ENCODE measurements at places on chromosomes 7 and 10.

GRCh38 chr7:82430500-82431465, 12.8 kb downstream of the CACNA2D1 start:
- no peak overlapping the region for H3K27ac ChIP-seq
- H3K27me3 ChIP-seq = no peaks in the 10 kb centered on the region
- H3K36me3 ChIP-seq = no peaks in the 10 kb centered on the region
- no peak for DNase-seq

DNA sequence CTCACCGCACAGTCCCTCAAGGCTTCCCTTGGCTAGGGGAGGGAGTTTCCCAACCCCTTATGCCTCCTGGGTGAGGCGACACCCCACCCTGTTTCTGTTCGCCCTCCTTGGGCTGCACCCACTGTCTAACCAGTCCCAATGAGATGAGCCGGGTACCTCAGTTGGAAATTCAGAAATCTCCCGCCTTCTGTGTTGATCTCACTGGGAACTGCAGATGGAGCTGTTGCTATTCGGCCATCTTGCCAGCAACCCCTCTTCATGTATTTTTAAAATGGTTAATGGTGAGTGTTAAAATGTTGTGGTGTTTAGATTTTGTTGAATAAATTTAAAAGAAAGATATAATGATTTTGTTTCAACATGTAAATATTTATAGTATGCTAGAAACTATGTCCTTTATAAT, 22.0 kb downstream of the UMAD1 start:
- H3K27ac ChIP-seq = no peak overlapping the region
- H3K4me3 ChIP-seq = no peak overlapping the region
- no peak for DNase-seq
- no peaks in the 10 kb centered on the region for H3K27me3 ChIP-seq
- H3K4me1 ChIP-seq = no peaks in the 10 kb centered on the region

- peaks cover 6% of the 10 kb centered on the region for H3K36me3 ChIP-seq
- no peak overlapping the region for H3K27ac ChIP-seq
- no peak overlapping the region for H3K4me3 ChIP-seq
- no peaks in the 10 kb centered on the region for H3K27me3 ChIP-seq
- no peaks in the 10 kb centered on the region for H3K4me1 ChIP-seq
Observed at GRCh38 chr10:121844537-121844936, 83.3 kb downstream of the ATE1 start.

- H3K27ac ChIP-seq = peak overlapping the region; percentile 93
- DNase-seq = no peak
- H3K27me3 ChIP-seq = no peaks in the 10 kb centered on the region
- H3K4me3 ChIP-seq = peak overlapping the region; percentile 67
Observed at GRCh38 chr7:92528958-92529264, 316 bp downstream of the RBM48 start.

GRCh38 chr7:90424720-90425119, 21.5 kb downstream of the CLDN12 start:
- no peaks in the 10 kb centered on the region for H3K36me3 ChIP-seq
- H3K27me3 ChIP-seq = no peaks in the 10 kb centered on the region
- no peak overlapping the region for H3K27ac ChIP-seq

GRCh38 chr7:147990942-147991341, 599.6 kb upstream of the C7orf33 start:
- H3K27me3 ChIP-seq = no peaks in the 10 kb centered on the region
- no peaks in the 10 kb centered on the region for H3K36me3 ChIP-seq
- DNase-seq = no peak
- no peak overlapping the region for H3K27ac ChIP-seq

DNA sequence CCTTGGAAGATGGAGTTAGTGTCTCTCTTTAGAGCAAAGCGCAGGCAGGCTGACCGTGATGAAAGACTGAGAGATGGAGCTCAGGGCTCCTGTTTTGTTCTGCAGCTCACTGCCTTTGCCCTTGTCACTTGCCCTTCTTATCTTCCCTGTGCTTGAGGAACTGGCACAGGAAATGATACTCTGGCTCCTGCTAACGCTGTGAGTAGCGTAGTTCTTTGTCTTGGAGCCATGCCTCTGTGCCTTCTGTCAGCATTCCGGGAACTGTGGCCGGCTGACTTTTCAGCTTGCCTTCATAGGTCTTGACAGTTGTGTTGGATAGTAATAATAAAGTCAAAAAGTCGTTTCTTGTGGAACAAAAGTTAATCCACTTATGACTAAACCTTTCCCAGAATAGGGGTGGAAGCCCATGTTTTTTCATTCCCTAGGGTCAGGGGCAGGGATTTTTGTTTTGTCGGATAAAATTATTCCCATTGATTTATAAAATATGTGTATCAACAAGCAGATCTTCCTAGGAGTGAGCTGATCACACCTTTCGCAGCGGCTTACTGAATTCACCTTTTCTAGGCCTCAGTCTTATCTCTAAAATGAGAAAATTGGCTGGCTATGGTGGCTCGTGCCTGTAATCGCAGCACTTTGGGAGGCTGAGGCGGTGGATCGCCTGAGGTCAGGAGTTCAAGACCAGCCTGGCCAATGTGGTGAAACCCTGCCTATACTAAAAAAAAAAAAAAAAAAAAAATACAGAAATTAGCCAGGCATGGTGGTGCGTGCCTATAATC, 16.6 kb upstream of the TMEM236 start:
- H3K4me1 ChIP-seq = no peaks in the 10 kb centered on the region
- no peak overlapping the region for H3K27ac ChIP-seq
- DNase-seq = no peak
- no peaks in the 10 kb centered on the region for H3K36me3 ChIP-seq
- no peak overlapping the region for H3K4me3 ChIP-seq

DNA sequence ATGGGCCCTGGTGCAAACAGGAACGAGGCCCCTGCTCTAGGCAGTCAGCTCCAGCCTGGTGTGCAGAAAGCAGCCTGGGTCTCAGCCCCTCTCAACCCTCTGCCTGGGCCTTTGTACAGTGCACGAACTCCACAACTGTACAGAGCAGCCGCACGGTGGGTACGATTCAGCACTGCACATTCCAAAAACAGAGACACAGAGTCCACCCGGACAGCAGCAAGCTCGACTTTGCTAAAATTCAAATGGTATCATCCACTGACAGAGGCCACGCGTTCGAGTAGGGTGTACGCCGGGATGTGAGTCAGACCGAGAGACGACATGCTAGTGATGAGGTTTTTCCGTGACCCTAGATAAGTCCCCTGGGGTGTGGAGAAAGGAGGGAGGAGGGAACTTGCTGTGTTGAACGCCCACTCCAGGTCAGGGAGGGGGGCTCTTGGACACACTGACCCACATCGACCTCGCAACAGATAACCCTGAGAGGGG, 65.6 kb upstream of the PDGFA start:
- no peak for DNase-seq
- H3K4me3 ChIP-seq = no peak overlapping the region
- H3K36me3 ChIP-seq = no peaks in the 10 kb centered on the region
- H3K27ac ChIP-seq = no peak overlapping the region
- no peaks in the 10 kb centered on the region for H3K27me3 ChIP-seq
- peaks cover 3% of the 10 kb centered on the region for H3K4me1 ChIP-seq

DNA sequence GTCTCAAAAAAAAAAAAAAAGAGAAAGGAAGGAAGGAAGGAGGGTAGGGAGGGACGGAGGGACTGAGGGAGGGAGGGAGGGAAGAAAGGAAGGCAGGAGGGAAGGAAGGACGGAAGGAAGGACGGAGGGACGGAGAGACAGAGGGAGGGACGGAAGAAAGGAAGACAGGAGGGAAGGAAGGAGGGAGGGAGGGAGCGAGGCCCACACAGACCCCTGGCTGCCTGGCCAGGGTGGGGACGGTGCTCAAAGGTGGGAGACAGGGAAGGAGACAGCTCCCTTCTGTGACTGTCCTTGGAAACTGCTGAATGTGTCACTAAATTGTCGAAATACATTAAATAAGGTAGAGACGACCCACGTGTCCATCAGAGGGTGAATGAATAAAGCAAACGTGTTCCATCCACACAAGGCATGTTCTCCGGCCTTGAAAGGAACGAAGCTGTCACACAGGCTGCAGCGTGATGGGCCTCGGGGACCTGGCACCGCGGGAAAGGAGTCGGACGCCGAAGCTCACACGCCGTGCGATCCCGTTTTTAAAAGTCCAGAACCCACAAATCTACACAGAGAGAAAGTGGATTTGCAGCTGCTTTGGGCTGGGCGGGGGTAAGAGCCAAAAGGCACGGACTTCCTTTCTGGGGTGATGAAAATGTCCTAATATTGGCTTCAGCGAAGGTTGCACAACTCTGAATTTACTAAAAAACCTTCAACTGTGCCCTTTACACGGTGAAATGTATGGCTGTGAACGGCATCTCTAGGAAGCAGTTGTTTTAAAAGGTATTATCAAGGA, 23.3 kb downstream of the ADAP1 start:
- H3K27me3 ChIP-seq = no peaks in the 10 kb centered on the region
- H3K4me1 ChIP-seq = no peaks in the 10 kb centered on the region
- no peak overlapping the region for H3K27ac ChIP-seq
- H3K4me3 ChIP-seq = no peak overlapping the region

- H3K27me3 ChIP-seq = no peaks in the 10 kb centered on the region
- no peak overlapping the region for H3K4me3 ChIP-seq
- no peak overlapping the region for H3K27ac ChIP-seq
- H3K36me3 ChIP-seq = no peaks in the 10 kb centered on the region
- H3K4me1 ChIP-seq = no peaks in the 10 kb centered on the region
- DNase-seq = no peak
Observed at GRCh38 chr10:87700031-87700796, 40.5 kb downstream of the PAPSS2 start.

GRCh38 chr10:43200538-43201390, 62.5 kb downstream of the CSGALNACT2 start:
- no peaks in the 10 kb centered on the region for H3K27me3 ChIP-seq
- no peak overlapping the region for H3K27ac ChIP-seq
- no peaks in the 10 kb centered on the region for H3K36me3 ChIP-seq

DNA sequence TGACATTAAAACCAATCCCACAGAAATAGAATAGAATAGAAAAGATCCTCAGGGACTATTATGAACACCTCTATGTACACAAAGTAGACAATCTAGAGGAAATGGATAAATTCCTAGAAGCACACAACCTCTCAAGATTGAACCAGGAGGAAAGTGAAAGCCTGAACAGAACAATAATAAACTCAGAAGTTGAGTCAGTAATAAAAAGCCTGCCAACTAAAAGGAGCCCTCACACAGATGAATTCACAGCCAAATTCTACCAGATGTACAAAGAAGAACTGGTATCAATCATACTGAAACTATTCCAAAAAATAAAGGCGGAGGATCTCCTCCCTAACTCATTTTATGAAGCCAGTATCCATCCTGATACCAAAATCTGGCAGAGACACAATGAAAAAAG, 220.3 kb upstream of the HPS1 start:
- no peak for DNase-seq
- H3K36me3 ChIP-seq = no peaks in the 10 kb centered on the region
- no peaks in the 10 kb centered on the region for H3K4me1 ChIP-seq
- H3K27me3 ChIP-seq = no peaks in the 10 kb centered on the region
- H3K27ac ChIP-seq = no peak overlapping the region

DNA sequence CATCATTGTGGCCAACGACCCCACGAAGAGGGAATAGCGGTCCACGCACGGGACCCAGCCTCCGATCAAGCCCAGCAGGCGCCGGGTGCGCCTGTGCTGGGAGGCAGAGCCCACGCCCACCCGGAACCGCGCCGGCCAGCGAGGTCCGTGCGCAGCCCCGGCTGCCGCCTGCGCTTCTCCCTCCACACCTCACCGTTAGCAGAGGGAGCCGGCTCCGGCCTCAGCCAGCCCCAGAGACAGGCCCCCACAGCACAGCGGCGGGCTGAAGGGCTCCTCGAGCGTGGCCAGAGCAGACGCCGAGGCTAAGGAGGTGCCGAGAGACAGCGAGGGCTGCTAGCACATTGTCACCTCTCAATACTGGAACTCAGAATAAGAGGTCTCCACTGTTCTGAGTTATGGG, 3.6 kb downstream of the ITPRID1 start:
- H3K27me3 ChIP-seq = no peaks in the 10 kb centered on the region
- DNase-seq = no peak
- H3K4me3 ChIP-seq = no peak overlapping the region
- H3K4me1 ChIP-seq = no peaks in the 10 kb centered on the region
- H3K36me3 ChIP-seq = no peaks in the 10 kb centered on the region

- H3K4me3 ChIP-seq = no peak overlapping the region
- no peaks in the 10 kb centered on the region for H3K4me1 ChIP-seq
- no peaks in the 10 kb centered on the region for H3K36me3 ChIP-seq
- H3K27me3 ChIP-seq = no peaks in the 10 kb centered on the region
- DNase-seq = no peak
Observed at GRCh38 chr10:71848325-71849275, 2.5 kb downstream of the PSAP start.

- H3K27ac ChIP-seq = peak overlapping the region; percentile 75
- H3K4me3 ChIP-seq = peak overlapping the region; percentile 95
- no peaks in the 10 kb centered on the region for H3K36me3 ChIP-seq
- H3K4me1 ChIP-seq = no peaks in the 10 kb centered on the region
Observed at GRCh38 chr10:7817984-7818294, 366 bp upstream of the TAF3 start.

DNA sequence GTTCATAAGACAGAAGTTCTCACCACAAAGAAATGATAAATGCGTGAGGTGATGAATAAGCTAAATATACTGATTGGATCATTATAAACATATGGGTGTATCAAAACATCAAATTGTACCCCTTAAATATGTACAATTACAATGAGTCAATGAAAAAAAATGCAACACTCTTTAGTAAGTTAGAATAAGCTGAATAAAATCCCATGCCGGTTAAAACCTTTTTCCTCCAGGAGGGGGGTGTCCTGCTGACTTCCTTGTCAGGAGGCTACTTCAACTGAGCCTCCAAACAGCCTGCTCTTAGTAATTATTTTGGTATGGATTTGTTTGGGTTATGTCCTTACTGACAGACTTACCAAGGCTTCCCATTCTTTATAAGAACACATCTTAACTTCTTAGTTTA, 649.1 kb downstream of the INHBA start:
- no peak for DNase-seq
- no peak overlapping the region for H3K27ac ChIP-seq
- H3K4me1 ChIP-seq = no peaks in the 10 kb centered on the region
- H3K4me3 ChIP-seq = no peak overlapping the region
- H3K27me3 ChIP-seq = no peaks in the 10 kb centered on the region

Data from breast epithelium (tissue), 4 donors.